AG10803 (cell line): ENCODE measurements at places on chromosomes 11 and 22.
A peak's percentile ranks its signal among the peaks of the same experiment; 100 is the strongest.

GRCh38 chr22:36493690-36494110 lies 12.3 kb upstream of the TXN2 start:
- DNase-seq, result no peak

DNA sequence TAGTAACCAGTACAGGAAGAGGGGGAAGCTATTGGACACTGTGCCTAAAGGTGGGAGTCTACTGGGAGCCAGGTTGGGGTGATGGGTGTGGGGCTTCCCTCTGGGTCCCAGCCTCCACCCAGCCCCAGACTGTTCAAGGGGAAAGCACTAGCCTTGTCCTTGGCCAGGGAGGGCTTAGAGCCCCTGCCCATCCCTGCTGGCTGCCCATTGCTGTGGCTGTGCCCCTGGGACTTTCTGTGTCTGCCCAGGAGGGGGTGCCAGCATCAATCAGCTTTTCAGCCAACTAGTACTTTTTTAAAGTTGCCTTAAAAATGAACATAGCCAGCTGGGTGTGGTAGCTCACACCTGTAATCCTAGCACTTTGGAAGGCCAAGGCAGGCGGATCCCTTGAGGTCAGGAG lies 19.9 kb downstream of the INCENP start:
- DNase-seq, result no peak

GRCh38 chr22:19805821-19806212 lies 45.2 kb downstream of the TBX1 start:
- DNase-seq, result no peak

DNA sequence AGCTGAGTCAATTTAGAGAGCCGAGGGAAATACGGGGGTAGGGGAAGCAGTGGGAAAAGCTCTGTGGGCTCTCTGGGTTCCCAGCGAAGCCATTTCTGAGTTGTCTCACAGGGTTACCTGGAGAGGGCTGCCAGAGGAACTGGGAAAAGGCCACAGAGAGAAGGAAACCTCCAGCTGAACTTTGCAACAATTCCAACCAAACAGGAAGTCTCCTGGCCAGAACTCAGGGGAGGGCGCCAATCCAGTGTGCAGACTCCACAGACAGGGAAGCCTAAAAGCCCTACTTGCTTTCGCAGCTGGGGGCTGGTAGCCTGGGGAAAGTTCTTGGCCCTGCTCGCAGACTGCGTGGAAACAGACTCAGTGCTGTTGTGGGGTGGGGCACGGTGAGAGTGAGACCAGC lies 23.1 kb upstream of the GNAZ start:
- no peak for DNase-seq

DNA sequence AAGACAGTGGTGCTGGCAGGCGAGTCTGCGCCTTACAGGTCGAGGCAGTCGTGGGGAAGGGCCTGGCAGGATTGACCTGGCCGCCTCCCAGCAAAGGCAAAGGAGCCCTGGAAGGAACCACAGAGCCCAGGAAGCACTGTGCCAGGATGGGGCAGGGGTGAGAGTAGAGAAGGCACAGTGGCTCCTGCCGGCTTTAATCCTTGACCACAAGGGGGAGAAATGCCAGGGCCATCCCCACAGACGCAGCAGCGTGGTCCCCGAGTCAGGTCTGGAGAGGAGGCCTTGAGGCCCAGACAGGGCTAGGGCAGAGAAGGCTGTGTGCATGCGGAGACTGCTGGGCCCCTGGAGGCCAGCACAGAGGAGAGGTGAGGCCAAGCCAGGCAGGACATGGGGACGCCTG lies 9.9 kb upstream of the NDUFS8 start:
- no peak for DNase-seq

DNA sequence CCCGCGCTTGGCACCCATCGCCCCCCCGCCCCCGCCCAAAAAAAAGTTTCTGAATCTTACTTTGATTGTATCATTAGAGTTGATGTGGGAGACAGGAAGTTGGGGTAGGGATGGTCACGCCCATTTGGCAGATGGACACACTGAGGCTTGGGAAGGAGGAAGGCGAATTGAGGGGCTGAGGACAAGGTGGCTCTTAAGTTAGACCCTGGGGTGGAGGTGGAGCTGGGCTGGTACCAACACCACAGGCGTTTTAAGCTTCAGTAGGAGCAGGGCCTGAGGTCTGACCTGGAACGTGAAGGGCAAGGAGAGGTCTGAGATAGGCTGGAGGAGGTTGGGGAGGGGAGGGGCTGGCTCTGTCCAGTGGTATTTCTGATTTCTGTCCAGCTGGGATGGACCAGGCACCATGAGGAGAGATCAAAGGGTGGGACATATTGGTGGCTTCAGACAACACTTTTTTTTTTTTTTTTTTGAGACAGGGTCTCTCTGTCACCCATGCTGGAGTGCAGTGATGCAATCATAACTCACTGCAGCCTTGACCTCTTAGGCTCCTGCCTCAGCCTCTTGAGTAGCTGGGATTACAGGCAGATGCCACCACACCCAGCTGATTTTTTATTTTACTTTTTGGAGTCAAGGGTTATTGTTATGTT lies 799 bp upstream of the CDC42BPG start:
- no peak for DNase-seq

DNA sequence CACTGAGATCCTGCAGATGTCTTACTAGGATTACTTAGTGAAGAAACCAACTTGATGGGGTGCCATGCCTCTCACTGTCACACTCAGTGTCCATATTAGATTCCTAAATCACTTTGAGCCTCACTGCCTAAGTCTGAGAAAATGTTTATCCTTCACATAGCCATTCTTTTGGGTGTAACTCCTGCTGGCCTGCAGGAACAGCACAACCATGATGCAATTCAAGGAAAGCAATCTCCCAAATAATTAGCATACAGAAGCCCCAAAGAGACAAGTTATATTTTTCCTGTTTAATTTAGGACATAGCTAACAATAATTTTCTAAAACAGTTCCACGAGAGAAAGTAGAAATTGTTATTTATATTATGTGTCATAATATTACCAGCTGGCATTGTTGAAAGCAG lies 655.5 kb downstream of the KCNA4 start:
- DNase-seq, result peak; percentile 25

DNA sequence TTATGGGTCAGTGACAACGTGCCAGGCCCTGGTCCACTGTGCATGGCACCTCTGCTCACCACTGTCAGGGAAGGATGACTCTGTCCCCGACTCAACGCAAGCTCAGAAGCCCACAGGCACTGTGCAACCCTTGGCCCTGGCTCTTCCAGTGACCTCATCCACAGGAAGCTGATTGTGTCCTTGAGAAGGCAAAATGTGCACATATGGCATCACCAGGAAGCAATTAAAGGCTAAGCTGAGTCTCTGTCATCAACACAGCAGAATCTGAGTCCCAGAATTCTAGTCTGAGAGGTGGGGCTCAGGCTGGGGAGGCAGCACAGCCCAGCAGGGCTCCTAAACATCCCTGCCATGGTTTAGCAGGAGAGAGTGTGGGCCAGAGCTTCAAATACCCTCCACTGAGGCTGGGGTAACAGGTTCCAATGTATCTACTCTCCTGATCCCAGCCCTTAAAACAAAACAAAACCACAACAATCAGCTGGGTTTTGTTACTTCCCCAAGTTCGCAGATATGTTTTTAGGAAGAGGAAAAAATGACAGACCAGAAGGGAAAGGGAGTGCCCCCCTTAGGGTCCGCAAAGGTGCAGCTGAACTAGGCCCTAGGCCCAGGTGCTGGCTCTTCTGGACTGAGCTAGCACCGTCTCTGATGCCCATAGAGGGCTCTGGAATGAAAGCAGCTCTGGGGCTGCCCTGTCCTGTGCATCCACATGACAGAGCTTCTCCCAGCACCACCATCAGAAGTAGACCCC lies 33.5 kb upstream of the GNAZ start:
- peak; percentile 79 for DNase-seq
